ENCODE measurements at places on chromosomes 13 and 19. TPM values are rescaled to one million over a fixed set of nuclear protein-coding genes. Genes with fewer than 3 reads are reported as not detected.

DNA sequence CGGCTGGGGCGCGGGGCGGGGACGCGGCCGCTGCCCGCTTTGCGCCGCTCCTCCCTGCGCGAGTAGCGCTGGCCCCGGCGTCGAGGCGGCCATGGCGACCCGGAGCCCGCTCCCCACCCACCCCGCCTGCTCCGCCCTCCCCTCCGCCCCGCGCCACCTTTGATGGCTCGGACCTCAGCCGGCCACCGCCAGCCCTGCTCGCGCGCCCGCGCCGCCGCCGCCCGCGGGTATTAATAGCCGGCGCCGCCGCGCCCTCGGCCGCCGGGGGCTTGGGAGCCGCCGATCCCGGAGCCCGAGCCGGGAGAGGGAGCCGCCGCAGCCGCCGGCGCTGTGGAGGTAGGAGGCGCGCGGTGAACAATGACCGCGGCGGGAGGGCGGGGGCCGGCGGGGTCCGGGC lies 261 bp downstream of the FARP1 start:
- DNase-seq, result no peak

DNA sequence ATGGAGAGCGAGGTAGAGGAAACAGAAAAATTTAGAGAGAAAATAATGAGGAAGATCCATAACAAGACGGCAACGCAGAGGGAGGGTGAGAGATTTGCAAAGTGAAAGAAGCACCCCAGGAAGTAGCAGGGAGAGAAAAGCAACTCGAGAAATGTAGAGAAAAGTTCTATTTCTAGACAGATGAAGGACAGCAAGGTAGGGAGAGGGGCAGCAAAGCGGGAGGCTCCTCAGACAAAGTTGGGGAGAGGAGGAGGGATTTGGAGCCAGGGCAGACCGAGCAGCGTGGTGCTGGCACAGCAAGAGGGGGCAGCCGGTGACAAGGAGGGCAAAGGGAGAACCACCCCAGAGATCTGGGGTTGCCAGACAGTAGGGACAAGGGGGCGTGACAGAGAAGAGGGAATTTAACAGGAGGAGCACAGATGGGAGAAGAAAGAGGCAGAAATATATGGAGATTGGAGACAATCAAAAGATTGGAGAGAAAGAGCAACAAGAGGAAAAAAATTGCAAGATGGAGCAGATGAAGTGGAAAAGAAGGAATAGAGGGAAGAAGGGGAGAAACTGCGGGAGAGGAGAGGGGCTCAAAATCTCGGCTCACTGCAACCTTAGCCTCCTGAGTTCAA lies 989 bp downstream of the ZNF766 start:
- DNase-seq, result no peak

DNA sequence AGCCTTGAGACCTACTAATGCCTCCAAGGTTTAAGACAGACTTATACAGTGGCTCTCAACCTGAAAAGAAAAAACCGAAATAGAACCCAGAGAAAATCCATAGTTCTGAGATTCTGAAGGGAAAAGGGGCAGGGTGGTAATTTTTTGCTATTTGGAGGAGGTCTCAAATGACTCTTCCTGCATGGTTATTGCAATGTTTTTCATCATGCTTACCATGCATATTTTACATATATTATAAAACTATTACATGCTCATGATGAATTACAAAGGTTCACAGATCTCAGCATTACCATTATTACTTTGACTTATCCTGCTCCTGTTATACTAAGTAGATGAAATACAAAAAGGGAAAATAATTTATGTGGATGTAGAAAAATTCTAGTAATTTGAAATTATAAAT lies 47.6 kb downstream of the N4BP2L2 start:
- no peak for DNase-seq

DNA sequence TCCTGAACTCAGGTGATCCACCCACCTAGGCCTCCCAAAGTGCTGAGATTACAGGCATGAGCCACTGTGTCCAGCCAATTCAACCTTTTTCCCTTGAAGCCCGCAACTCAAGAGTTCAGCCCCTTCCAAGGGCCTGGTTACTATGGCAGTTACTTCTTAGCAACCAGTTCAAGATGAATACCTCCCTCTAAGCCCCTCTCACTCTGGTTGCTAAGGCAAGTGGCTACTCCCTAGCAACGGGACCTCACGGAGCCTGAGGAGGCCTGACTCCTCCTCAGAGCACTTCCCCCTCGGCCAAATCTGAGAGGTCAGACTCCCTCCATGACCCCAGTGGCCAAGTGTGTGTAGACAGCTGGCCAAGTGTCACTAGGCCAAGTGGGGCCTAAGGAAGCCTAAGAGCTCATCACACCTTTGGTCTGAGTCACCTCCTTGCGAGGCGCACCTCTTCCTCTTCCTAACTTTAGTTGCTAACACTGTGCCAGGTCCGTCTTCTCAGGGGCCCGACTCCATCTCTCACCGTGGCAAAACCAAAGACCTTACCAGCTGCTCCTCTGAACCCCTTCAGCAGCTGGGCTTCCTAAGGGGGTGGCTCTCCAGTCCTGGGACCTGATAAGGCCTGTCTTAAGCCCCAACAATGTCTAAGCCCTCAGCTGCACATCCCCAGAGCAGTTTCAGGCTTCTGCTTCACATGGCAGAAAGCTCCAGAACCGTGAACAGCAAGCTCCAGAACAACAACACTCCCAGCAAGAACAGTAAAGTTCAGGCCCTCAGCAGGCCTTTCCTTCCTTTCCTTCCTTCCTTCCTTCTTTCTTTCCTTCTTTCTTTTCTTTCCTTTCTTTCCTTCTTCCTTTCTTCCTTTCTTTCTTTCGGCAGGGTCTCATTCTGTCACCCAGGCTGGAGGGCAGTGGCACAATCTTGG lies 9.6 kb downstream of the CD37 start:
- DNase-seq, result no peak

Gene CYP2A7
- not detected for total RNA-seq

DNA sequence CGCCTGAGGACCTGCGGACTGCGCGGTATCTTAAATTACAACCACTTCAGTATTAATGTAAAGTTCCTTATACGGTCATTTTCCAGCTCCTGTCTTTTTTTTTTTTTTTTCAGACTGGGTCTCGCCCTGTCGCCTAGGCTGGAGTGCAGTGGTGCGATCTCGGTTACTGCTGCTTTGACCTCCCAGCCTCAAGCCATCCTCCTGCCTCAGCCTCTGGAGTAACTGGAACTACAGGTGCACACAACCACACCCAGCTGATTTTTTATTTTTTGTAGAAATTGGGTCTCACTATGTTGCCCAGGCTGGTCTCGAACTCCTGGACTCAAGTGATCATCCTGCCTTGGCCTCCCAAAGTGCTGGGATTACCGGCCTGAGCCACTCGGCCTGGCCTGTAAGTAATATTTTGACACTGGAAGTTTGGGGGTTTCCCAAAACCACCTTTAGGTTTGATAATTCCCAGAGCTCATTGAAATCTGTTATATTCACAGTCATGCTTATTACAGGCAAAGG lies 406 bp upstream of the EID2B start:
- no peak for DNase-seq

- no peak for DNase-seq
Observed at GRCh38 chr19:8498295-8498694, 4.1 kb downstream of the PRAM1 start.

Gene LYPD5
- 2.7 TPM for total RNA-seq

DNA sequence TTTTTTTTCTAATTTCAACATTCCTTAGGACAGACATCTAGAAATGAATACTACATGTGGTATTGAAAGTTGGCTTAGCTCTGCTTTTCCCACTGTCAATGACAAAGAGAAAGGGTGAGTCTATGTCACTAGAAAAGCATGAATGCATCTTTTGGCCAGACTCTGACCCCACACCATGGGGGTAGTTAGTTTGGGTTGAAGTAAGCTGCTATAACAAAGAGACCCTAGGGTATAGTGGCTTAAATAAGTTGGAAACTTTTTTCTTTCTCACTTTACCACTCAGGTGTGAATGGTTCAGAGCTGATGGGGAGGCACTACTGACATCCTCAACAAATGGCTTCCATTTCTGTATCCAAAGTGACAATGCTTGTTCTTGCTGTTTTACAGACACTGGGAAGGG lies 161.5 kb downstream of the DLEU7 start:
- no peak for DNase-seq

DNA sequence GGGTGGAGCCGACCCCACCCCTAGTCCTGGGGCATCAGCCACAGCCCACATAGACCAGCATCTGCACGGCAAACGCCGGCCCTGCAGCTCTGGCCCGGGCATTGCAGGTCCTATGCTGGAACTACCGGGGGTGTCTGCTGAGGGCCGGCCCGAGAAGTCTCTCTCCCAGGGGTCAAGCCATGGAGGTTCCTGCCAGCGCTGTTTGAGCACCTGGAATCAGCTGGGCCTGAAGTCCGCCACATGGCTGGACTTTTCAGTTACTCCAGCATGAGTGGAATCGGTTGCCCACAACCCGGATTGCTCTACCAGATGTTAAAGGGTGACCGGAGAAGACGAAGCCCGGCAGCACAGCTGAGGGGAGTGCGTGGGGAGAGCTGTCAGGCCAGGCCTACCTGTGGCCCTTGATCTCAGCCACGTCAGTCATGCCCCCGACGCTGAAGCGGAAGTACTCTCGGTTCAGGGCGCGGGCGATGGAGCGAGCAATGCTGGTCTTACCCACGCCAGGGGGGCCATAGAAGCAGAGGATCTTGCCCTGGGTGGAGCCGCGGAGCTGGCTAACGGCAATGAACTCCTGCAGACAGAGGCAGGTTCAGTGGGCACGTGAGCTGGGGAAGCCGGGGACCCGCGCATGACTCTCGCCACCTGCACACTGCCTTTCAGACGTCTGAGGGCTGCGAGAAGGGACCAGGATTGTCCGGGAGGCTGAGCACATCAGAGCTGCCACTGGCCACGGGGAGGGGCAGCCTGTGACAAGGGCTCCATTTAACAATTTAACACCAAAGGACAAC lies 8.7 kb downstream of the RPL36 start:
- no peak for DNase-seq

GRCh38 chr13:110424569-110425443 lies 117.7 kb downstream of the COL4A2 start:
- no peak for DNase-seq

- no peak for DNase-seq
Observed at GRCh38 chr13:35309706-35310105, 166.8 kb downstream of the MAB21L1 start.

Gene GIPC3
- total RNA-seq, result 3.2 TPM

GRCh38 chr13:91045351-91046034 lies 302.0 kb upstream of the MIR17HG start:
- no peak for DNase-seq

DNA sequence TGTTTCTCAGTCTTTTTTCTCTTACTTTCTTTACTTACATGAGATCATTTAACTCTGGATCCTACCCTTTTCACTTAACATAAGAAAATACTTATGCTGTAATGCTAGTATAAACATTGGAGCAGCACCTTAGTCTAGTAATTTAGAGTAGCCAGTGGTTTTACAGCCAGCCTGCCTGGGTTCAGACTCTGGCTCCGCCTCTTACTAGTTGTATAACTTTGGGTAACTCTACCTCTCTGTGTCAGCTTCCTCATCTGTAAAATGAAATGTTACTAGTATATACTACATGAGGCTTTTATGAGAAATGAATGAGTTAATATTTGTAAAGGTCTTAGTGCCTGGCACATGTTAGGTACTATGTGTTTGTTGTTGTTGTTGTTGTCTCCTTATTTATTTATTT lies 5.6 kb downstream of the CDADC1 start:
- DNase-seq, result no peak

Gene IL4I1
- total RNA-seq, result 20.6 TPM

- DNase-seq, result no peak
Observed at GRCh38 chr13:73521290-73521624, 462.5 kb downstream of the KLF5 start.

- DNase-seq, result no peak
Observed at GRCh38 chr19:41203371-41203770, 10.4 kb downstream of the CYP2S1 start.

GRCh38 chr19:46201454-46202310 lies 27.9 kb upstream of the IGFL1 start:
- DNase-seq, result no peak

Gene ZNF225
- 2.4 TPM for total RNA-seq

DNA sequence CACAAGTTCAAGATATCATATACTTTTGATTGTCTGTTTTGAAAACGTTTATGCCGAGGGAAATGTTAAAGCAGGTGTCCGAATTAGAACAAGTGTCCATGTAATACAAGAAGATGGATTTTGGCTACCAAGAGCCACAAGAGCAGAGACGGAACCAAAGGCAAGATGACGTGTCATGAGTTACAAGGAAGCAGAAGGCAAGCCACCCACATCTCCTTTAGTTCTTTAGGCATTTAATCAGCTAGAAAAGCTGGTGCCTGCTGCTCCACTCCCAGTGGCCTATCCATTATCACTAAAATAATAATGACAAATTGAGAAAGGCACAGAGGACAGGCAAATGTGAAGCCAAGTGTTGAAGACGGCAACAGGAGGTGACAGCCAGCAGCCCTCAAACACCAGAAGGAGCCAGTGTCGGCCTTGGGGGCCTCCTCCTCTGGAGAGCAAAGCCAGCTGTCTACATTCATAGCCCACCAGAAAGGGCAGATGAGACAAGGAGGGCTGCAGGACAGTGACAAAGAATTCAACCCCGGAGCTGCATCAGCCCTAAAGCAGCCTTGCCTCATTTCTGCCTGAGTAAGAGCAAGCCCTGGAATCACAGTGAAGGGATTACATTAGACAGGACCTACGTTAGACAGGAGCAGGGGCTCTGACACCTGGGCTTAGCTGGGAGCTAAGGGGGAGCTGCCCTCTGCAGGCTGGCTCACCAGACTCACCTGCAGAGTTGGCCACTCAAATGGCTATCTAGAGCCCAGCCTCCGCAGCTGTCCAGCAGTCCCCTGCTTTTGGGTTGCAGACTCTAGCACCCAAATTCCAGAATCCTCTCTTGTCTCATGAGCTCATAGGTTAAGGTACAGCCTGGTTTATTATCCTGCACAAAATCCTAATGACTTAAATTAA lies 569.9 kb downstream of the UQCRFS1 start:
- no peak for DNase-seq

DNA sequence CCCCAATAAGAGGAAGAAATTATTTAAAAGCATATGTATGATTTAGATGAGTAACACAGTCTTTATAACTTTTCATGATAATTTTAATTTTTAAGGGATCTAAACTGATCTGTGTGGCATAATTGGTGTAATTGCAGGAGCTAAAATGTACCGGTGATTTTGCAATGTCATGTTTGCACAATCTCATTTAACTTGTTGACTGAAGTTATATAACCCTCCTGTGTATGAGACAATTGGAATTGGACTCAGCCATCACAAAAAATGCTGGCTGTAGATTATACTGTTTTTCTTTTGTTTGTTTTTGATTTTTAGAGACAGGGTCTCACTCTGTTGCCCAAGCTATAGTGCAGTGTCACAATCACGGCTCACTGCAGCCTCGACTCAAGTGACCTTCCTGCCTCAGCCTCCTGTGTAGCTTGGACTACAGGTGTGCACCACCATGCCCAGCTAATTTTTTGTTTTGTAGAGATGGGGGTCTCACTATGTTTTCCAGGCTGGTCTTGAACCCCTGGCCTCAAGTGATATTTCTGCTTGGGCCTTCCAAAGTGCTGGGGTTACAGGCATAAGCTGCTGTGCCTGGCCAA lies 26.1 kb downstream of the FGF9 start:
- no peak for DNase-seq

Data from glomerular endothelial cell (primary cell).